ENCODE measurements at places on chromosomes 2 and 18.

- no peak for DNase-seq
These were observed 640.2 kb upstream of the POU3F3 start for GRCh38 chr2:104213758-104214157.

DNA sequence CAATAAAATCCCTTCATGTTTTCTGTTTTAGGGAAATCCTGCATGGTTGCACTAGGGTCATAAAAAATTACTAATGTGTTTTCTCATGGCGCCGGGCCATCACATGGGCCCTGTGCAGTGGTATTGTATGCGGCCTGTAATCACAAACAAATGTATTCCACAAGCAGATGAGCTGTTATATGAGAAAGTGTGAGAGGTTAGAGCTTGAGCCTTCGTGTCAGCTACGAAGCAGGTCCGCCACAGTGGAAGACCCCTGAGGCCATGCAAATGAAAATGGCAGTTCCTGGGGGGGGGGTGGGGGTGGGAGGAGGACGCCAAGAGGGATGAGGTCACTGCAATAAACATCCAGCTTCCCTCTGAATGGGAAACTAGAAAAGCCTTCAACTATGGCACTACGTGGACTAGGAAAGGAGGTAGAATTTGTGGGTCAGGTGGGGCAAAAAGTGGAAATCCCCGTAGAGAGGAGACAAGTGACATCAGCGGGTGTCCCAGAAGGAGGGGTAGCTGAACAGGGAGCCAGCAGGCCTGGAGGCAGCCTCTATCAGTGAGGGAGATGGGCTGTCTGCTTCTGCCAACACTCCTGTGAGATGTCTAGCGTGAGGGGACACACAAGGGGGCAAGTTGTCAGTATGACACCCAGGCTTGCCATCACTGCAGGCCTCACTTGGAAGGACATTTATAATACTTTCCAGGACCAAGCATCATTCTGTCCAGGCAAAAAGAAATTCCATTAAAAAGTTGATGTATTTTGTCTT is 130.3 kb upstream of the CTAGE1 start:
- DNase-seq: no peak

DNA sequence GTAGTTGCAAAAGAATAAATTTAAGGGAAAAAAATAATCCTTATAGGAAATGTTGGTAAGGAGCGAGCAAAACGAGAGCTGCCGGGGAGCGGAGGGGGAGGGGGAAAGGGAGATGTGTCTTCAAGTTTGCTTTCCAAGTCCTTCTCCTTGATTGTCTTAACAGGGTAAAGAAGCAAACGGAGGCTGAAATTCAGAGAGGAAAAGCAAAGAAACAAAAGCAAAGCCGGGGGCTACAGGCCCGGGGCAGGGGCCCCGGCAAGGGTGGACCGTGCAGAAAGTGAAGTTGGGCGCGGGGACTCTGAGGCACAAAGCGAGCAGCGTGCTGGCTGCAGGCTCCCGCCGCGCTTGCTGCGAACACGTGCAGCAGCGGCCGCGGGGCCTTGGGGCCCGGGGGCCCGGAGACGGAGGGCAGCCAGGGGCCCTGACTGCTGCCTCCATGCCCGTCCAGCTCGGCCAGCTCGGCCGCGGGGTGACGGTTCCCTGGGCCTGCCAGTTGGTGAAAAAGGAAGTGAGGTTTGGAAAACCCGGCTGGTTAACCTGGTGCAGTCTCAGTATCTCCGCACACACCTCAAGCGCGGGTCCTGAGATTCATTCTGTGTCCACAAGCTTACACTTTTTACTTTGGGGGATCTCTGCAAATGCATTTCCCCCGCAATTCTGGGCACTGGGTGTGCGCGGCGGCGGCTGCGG is 4.1 kb downstream of the BCL11A start:
- no peak for DNase-seq

DNA sequence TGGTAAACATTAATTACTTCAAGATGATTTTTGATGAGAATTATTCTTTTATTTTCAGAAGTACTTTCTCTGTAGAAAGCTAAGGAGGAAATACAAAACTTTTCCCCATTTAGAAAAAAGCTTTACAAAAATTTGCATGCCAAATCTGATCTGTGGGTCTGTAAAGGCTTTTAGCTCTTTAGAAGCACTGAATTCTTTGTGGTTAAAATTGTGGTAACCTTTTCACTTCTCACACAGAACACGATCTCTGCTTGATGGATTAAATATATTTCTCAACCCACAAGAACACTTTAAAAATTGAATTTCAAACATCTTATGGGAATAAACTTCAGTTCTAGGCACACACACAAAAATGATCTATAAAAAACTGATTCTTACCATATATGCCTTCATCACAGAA is 63.7 kb downstream of the VIL1 start:
- DNase-seq: no peak
